ENCODE measurements at places on chromosomes 5 and 9. TPM values are rescaled to one million over a fixed set of nuclear protein-coding genes. Genes with fewer than 3 reads are reported as not detected.

PCDHA2 gene
- 0.33 TPM for total RNA-seq

GRCh38 chr5:172828911-172829431 lies 5.1 kb upstream of the ERGIC1 start:
- DNase-seq = peak; percentile 39
- no peaks in the 10 kb centered on the region for H3K27me3 ChIP-seq
- H3K4me1 ChIP-seq = peaks cover 14% of the 10 kb centered on the region
- no peak overlapping the region for H3K4me3 ChIP-seq

EQTN gene
- not detected for total RNA-seq

ADRB2 gene
- total RNA-seq = 4.5 TPM

DNA sequence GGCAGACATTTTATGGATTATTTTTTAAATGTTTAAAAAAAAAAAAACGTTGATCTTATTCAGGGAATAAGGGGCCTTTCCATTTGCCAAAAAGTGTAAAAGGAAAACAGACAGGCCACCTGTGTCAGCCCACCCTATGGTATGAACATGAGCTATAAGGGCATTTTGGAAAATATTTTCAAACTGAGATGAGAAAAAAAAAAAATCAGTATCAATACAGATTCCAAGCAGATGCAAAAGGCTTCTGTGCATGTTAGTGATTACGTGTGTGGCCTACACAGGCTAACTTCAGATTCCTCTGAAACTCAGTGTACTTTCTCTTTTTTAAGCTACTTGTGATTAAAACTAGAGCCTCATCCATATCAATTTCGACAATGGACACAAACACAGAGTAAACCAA lies 189.9 kb downstream of the BNC2 start:
- peak overlapping the region; percentile 55 for H3K27ac ChIP-seq
- no peaks in the 10 kb centered on the region for H3K27me3 ChIP-seq
- H3K36me3 ChIP-seq = peaks cover 3% of the 10 kb centered on the region
- no peak overlapping the region for H3K4me3 ChIP-seq

IRX1 gene
- total RNA-seq = not detected

GRCh38 chr5:131974622-131974955 lies 29.1 kb upstream of the MEIKIN start:
- no peaks in the 10 kb centered on the region for H3K36me3 ChIP-seq
- no peaks in the 10 kb centered on the region for H3K4me1 ChIP-seq
- DNase-seq = no peak
- no peak overlapping the region for H3K27ac ChIP-seq
- H3K27me3 ChIP-seq = no peaks in the 10 kb centered on the region

GRCh38 chr5:149730620-149731331 lies 666 bp downstream of the PPARGC1B start:
- no peak overlapping the region for H3K27ac ChIP-seq
- H3K4me3 ChIP-seq = peak overlapping the region; percentile 75
- H3K4me1 ChIP-seq = no peaks in the 10 kb centered on the region
- peaks cover 5% of the 10 kb centered on the region for H3K27me3 ChIP-seq

DNA sequence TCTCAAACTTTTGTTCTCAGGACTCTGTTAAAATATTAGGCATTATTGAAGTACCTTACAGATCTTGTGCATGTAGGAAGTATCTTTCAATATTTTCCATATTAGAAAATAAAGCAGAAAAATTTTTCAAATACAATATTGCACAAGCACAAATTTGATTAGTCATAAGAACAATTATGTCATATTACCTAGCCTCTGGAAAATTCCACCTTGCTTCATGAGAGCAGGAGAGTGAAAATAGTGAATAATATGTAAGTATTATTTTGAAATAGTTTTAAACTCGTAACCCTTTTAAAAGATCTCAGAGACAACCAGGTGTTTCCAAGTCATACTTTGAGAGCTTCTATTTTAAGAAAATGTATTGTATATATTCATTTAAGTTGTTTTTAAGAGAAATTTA lies 1672.9 kb upstream of the ACO1 start:
- H3K4me3 ChIP-seq = no peak overlapping the region
- H3K27ac ChIP-seq = no peak overlapping the region
- no peaks in the 10 kb centered on the region for H3K4me1 ChIP-seq
- H3K27me3 ChIP-seq = no peaks in the 10 kb centered on the region
- no peak for DNase-seq

GRCh38 chr9:70924380-70924779 lies 197.0 kb downstream of the TRPM3 start:
- no peaks in the 10 kb centered on the region for H3K27me3 ChIP-seq
- no peaks in the 10 kb centered on the region for H3K36me3 ChIP-seq
- peak overlapping the region; percentile 28 for H3K4me3 ChIP-seq
- H3K4me1 ChIP-seq = peaks cover 3% of the 10 kb centered on the region

SH3PXD2B gene
- total RNA-seq = 21.1 TPM

GRCh38 chr5:39076757-39077728 lies 2.8 kb upstream of the RICTOR start:
- peak overlapping the region; percentile 14 for H3K4me3 ChIP-seq
- peak; percentile 37 for DNase-seq
- no peaks in the 10 kb centered on the region for H3K36me3 ChIP-seq
- H3K27ac ChIP-seq = no peak overlapping the region
- H3K4me1 ChIP-seq = peaks cover 3% of the 10 kb centered on the region
- H3K27me3 ChIP-seq = no peaks in the 10 kb centered on the region

- peaks cover 2% of the 10 kb centered on the region for H3K27me3 ChIP-seq
- no peaks in the 10 kb centered on the region for H3K36me3 ChIP-seq
- peaks cover 8% of the 10 kb centered on the region for H3K4me1 ChIP-seq
- no peak overlapping the region for H3K27ac ChIP-seq
These were observed 71.9 kb downstream of the RALGPS1 start for GRCh38 chr9:126986506-126986951.

DNA sequence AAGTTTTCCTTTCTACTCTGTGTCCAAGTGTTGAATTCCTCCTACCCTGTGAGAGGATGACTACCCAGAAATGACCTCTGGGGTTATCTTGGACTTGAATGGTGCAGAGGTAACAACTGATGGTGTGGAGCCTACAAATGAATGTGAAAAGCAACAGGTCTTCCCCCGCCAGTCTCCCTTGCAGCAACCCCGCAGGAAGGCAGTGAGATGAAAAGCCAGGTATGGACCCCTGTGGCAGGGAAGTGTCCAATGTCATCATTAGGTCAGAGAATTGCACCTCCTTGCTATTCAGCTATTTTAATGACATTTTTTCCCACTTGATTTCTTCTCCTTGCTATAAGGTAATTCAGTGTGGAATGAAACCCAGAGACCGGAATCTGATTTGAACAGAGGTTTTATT lies 58.5 kb downstream of the MAT2B start:
- no peak for DNase-seq
- H3K27ac ChIP-seq = no peak overlapping the region
- H3K4me3 ChIP-seq = no peak overlapping the region
- H3K4me1 ChIP-seq = peaks cover 11% of the 10 kb centered on the region
- no peaks in the 10 kb centered on the region for H3K36me3 ChIP-seq
- no peaks in the 10 kb centered on the region for H3K27me3 ChIP-seq

LHX6 gene
- not detected for total RNA-seq
